Upper lobe of right lung (tissue), 1 donor: ENCODE measurements at places on chromosomes 12 and 14.

- DNase-seq = no peak
Observed at GRCh38 chr12:47858511-47859266, 39.0 kb upstream of the HDAC7 start.

- no peak for DNase-seq
Observed at GRCh38 chr12:77995436-77996167, 164.9 kb downstream of the NAV3 start.

DNA sequence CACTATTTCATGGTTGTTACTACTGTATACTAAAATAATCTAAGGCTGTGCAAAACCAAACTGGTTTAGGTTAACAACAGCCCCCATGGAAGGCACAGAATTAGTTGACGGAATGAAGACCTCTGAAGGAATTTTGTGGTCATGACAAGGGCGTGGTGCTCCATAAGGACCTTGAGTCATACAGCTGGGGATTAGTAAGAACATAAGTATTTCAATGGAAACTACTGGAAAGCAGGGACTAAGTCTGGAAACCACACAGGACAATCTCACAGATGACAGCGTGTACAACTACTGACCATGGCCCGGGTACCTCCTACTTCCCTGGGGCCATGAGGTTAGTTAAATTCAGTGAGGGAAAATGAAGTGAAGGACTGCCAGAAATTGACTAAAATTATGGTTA lies 98.5 kb upstream of the PLEKHA5 start:
- DNase-seq = no peak

GRCh38 chr12:133061954-133062353 lies 18.8 kb upstream of the ZNF140 start:
- DNase-seq = no peak

DNA sequence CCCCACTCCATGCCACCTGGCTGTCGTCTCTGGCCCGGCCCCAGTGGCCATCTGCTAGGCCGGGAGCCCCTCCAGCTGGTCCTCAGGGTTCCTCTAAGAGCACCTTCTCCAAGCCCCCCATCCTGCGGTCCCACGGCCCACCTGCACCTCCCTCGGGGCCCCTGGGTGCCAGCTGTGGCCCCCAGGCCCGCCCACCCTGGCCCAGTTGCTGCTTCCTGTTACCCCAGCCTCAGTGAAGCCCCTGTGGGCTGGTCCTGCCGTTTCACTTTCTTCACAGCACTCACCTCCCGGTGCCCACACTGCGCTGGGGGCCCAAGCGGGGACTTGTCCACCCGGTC lies 27.6 kb upstream of the NUDT14 start:
- no peak for DNase-seq

- no peak for DNase-seq
Observed at GRCh38 chr14:68924186-68925158, 54.6 kb downstream of the ACTN1 start.

GRCh38 chr14:45091710-45092109 lies 7.8 kb downstream of the PRPF39 start:
- no peak for DNase-seq

DNA sequence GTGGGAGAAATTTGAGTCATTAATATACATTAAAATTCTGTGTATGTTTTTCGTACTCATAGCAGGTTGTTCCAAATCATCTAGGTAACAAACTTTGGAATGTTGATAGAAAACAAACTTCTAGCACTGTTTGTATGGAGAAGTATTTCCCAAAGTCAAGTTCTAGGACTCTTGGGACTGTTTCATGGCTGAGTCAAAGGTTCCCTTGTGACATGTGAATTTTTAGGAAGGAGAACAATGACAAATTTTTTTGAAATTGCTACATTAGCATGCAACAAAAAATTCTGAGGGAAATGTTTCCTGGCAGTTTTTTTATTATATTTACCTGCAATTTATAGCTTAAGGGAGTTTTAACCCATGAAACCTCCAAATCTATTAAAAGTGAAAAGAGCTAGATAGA lies 73.8 kb downstream of the RASSF8 start:
- DNase-seq = no peak

GRCh38 chr12:127642208-127642607 lies 624.8 kb upstream of the TMEM132C start:
- no peak for DNase-seq

- DNase-seq = no peak
Observed at GRCh38 chr14:77882636-77883035, 82.7 kb downstream of the ADCK1 start.

- DNase-seq = no peak
Observed at GRCh38 chr14:63288853-63289252, 29.9 kb downstream of the GPHB5 start.

- DNase-seq = no peak
Observed at GRCh38 chr12:120914794-120915193, 10.6 kb upstream of the SPPL3 start.

DNA sequence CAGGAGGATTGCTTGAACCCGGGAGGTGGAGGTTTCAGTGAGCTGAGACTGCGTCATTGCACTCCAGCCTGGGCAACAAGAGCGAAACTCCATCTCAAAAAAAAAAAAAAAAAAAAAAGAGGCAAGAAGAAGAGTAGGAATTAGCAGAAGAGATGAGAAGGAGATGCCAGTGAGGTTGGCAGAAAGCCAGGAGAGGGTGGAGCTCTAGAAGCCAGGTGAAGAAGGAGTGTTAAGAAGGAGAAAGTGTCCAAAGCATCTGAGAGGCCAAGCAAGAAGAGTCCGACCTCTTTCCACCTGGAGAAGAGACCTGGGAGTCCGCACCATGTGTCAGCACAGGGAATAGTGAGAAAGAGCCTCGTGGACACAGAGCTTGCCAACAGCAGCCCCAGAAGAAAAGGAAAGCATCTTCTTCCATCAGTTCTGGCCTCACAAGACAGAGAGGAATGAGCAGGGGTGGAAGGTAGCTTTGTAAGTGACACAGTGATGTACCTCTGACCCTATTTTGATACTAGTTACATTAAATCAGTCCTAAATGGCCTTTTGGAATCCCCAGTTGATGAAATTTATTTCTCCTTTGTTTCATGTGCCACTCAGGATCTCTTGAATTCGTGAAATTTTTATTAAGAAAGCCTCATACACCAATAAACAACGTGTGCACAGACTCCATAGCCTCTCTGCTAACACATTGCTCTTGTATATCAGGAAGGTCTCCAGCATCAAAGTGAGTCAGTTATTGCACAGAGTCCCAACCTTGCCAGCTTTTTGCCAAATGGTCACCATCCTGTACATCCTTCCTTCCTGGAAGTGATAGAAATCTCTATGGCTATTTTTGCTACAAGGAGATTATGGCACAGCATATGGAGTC lies 70.6 kb downstream of the SAMD4A start:
- DNase-seq = no peak

GRCh38 chr12:94149119-94149780 lies 873 bp downstream of the PLXNC1 start:
- no peak for DNase-seq

DNA sequence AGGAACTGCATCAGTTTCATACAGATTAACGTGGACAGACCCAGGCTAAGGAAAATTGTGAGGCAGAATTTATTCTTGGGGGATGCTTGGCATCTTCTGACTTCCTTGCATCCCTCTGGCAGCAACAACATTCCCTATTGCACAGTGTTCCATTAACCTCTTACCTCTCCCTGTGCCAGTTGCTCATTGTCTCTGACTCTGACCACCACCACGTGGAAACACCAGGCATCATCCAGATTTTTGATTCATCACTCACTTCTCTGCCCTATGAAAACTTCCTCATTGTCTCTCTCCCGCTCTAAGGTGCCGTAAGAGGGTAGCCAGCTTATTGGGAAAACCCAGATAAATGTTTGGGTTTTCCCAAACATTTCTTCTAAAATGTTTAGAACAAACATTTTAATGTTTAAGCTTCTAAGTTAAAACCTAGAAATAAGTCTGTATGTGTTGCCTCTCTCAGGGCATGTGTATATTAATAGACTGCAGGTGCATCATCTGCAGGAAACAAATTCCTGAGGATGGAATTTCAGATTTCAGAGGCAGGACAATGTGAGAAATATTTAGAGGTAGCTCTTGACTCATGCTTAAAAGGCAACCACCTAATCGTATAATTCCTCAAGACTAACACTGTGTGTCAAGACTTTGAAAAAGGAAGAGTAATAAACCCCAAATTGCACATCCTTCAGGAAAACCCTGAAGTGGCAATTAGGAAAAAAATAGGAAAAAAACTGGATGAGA lies 64.5 kb upstream of the SLC35F4 start:
- DNase-seq = no peak

DNA sequence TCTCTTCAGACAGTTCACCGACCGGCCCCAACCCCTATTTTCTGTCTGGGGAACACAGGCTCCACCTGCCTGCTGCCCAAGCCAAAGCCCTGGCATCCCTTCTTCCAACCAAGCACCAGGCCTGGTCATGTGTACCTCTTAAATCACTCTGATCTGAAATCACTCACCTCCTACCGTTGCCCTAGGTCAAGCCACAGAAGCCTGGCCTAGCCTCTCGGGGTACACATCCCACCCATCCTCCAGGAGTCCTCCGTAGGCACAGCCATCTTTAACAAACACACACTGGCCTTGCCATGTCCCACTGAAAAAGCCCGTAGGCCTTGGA lies 81.8 kb downstream of the IRF2BPL start:
- no peak for DNase-seq

DNA sequence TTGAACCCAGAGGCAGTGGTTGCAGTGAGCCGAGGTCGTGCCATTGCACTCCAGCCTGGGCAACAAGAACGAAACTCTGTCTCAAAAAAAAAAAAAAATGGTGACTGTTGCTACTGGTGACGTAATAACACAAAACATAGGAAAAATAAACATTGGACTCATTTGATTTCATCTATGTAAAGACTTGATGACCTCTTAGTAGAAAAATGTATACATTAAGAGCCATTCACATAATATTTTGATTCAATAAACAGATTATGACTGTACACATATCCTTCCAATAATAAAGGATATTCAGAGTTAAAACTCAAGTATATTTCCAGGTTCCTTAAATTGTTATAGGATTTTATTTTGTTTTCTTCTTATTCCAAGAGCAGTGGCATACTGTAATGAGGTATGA lies 65.7 kb upstream of the AEBP2 start:
- DNase-seq = no peak

- DNase-seq = no peak
Observed at GRCh38 chr14:75491376-75491978, 30.8 kb upstream of the BATF start.

GRCh38 chr12:105252901-105253300 lies 16.9 kb upstream of the APPL2 start:
- DNase-seq = no peak

GRCh38 chr12:121494093-121494787 lies 86.6 kb downstream of the KDM2B start:
- peak; percentile 74 for DNase-seq

GRCh38 chr14:77979666-77980351 lies 179.9 kb downstream of the ADCK1 start:
- no peak for DNase-seq

DNA sequence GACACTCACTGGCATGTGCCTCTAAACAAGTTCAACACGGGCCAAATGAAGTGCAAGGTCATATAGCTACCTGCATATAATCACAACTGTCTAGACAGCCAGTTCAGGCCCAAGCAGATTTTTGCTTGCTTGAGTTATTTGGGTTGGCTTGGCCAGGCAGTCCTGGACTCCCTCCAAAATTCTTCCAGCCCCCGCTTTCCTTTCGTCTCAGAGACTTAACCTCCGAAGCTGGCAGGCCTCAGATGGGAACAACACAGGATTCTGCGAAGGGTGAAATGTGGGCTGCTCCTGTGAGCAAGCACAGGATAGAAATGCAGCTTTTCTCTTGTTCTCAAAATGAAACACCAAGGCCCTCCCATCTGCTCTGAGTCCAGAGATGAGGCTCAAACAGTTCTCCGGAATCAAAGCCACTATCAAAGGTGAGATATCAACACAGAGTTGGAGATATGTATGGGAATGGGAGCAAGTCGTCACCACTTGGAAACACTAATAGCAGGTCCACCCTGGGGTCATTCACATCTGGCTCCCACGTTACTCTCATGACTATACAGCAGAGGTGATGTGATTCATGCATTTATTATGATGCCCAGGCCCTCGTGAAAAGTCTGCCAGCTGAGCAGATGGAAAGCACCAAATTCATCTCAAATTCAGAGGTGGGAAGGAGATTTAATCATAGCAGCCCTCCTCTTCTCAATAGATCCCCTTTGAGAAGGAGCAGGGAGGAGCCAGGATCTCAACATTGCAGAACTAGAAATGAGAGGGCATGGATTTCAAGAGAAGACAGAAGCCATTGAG lies 389.8 kb downstream of the NUAK1 start:
- no peak for DNase-seq

DNA sequence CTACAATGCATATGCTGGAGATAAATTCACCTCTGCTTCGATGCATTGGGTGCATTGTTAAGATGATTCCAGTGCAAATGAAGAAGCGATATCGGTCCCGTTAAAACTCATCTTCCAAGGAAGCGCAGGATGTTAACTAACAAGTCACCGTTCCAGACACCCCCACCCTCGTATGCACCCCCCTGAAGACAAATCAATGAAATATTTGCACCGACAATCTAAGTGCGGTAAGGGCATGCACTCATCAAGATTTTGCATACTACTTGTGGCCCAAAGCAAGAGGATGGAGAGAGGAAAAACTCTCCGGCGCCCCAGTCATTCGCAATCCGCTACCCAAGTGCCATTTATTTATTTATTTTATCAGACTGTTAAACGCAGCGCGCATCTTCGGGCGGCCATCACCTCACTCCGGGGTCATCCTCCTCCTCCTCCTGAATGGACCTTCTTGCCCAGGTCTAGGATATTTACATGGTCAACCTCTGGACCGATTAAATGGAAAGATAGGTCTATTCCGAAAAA lies 1.2 kb downstream of the NOVA1 start:
- peak; percentile 32 for DNase-seq

DNA sequence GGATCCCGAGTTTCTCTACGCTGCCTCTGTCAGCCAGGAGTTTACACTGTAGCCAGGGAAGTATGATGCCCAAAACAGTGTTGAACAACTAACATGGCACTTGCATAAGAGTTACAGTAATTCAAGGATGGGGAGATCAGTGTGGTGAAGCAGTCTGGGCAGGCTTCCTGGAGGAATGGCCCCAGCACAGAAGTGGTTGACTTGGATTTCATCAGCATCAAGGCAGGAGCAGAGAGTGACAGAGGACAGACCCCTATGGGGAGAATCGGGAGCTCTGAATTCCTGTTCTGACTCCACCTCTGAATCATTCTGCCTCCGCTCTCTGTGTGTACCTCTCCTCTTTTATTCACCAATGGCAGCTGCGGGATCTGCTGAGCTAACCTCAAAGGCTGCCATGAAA lies 124.5 kb downstream of the KCNA5 start:
- DNase-seq = no peak

- DNase-seq = no peak
Observed at GRCh38 chr14:59852350-59852749, 18.2 kb downstream of the RTN1 start.

GRCh38 chr14:52514046-52514811 lies 38.1 kb downstream of the TXNDC16 start:
- no peak for DNase-seq

DNA sequence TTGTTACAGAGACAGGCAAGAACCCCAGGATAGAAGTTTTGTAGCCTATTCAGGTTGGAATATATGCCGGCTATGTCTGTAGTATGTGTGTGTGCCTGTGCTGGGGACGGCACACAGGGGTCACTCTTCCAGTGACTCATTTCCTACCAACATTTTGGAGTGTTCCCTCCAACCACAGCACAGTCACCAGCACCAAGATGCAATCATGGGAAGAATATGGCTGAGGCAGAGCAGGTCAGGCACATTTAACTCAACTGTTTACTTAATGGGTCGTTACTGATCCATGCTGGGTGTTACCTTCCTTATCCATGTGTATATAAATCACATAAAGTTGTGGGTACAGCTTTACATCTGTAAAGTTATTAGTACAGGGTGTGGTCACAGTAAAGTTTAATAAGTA lies 178.3 kb downstream of the PRKD1 start:
- no peak for DNase-seq

- DNase-seq = peak; percentile 80
Observed at GRCh38 chr14:91252871-91253794, 8.6 kb upstream of the GPR68 start.
